ENCODE measurements at places on chromosomes 16 and 17.

DNA sequence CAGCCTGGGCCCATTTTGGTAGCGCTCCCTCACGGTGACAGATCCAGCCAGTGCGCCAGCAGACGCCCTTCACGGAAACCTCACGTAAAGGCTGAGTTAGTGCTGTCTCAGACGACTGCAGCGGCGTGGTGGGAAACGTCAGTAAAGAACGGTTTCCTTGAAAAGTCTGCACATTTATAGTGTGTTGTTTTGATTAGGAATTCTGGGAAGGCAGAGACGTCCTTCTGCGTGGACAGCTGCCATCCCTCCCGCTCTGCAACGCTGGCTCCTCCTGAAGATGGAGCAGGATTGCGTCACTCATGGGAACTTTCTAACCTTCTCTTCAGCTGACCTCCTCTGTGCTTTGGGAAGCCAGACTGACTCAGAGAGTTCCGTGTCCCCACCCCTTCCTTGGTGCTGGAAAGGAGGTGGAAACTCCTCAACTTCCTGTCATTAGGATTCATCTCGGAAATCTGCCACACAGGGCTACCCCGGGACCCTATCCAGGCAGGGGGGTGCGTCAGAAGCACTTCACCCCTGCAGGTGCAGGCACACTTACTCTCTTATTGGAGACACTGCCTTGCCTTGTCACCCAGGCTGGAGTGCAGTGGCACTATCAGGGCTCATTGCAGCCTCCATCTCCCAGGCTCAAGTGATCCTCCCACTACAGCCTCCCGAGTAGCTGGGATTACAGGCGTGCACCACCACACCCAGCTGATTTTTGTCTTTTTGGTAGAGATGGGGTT, 24.3 kb upstream of the CRISPLD2 start:
- no peak for DNase-seq

DNA sequence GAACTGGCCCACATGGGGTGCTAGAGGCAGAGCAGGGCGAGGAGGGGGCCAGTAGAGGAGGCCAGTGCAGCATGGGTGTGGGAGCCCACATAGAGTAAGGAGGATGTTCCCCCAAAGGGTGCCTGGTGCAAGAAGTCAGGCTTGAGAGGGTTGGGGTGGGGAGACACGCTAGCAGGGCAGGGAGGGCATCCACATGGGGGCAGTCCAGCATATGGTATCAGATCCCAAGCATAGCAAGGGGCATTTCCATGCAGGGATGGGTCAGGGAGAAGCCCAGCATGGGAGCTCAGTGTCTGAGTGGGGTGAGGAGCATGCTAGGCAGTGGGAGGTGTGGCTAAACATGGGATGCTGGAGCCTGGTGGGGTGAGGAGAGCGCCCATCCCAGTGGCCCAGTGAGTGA, 213.7 kb downstream of the COPRS start:
- DNase-seq: no peak

DNA sequence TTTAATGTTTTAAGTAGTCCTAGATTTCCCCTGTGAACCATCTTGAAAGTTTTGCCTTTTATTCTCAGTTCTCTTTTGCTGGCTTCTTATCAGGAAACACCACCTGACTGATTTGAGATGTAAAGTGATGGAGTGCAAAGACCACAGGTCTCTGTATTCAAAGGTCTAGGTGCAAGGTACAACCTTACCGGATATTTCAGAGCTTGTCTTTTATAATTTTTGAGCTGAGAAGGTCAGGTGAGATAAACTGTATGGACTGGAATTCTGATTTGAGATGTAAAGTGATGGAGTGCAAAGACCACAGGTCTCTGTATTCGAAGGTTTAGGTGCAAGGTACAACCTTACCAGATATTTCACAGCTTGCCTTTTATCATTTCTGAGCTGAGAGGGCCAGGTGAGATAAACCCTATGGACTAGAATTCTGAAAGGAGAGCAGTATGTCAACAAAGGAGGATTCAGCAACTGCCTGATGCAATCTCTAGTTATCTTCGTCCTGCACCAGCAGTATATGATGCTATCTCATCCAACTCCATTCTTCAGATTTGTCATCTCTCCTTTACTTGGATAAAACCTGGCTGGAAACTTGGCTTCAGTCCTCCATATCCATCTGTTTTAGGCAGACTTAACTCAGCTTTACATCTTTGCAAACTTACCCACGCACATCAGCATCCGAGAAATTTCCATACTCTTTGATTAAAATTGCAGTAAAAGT, 64.3 kb downstream of the CENPV start:
- DNase-seq: no peak

GRCh38 chr17:49508061-49508865, 13.2 kb downstream of the NGFR start:
- DNase-seq: no peak

DNA sequence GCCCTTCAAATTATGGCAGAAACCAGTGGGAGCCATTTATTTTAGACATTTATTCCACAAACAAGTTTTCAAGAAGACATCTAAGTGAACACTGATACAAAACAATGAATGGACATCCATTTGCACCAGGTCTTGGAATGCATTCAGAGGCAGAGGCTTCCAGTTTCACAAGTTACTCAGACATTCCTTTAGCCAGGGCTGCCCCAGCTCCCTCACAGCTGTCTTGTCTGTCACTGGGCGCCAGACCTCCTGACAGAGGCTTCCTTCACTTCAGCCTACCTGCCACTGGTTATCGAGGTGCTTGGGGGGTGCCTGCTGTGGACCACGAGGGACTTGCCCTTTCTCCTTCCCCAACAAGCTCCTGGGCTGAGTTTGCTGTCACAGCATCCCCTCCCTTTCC, 19.2 kb downstream of the AQP8 start:
- DNase-seq: no peak

DNA sequence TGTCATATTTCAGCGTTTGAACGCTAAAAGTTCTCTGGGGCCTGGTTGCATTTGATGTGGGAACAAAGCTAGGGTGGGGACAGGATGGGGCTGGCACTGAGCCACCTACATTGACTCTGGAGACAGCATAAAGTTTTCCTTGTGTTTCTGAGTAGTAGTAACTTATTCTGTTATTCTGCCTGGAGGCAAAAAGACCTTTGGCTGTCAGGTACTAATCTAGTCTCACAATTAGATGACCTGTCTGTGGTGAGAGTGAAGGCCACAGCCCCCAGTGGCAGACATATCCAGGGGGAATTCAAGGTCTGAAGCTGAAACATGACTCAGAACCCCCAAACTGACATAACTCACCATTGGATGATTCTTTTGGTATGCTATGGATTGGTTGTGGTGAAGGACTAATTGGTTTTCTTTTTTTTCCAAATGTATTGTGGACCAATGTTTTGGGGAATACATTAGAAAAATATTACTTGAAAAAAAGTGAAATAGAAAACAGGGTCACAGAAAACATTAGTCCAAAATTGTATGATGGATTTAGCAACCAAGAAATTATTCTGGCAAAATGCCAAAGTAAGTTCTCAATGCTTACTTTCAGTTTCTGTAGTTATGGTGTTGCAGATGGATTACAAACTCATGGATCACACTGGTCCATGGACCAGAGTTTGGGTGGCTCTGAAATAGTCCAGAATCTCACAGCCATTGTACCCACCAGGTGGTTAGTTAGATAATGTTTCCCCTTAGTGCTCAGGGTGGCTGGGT, 10.5 kb upstream of the SALL1 start:
- DNase-seq: no peak

DNA sequence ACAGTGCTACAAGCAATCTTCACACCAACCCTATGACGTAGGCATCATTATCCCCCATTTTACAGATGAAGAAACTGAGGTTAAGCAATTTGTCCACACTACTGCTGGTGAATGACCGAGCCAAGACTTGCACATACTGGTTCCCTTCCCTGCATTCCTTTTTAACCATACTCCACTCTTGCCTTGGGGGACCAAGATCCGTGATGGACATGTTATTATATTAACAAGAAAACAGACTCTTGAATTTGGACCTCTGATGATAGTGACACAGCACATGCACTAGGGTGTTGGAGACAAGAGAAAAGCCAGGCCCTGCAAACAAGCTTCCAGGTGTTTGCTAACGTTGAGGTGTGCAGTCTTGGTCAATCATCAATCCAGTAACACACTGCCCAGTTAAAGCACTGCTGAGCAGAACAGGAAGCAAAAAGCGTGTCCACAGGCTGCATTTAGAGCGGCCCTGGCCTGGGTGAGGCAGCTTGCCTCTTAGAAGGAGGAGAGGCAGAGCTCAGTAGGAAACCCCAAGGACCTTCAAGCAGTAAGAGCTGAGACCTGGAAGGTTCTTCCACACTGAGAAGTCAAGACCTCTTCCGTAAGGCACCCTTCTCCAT, 36.7 kb downstream of the HNF1B start:
- DNase-seq: no peak

- no peak for DNase-seq
These were observed 29.0 kb downstream of the ZC3H18 start for GRCh38 chr16:88599092-88599733.

- DNase-seq: no peak
These were observed 215.7 kb upstream of the CIBAR2 start for GRCh38 chr16:85327731-85328675.

DNA sequence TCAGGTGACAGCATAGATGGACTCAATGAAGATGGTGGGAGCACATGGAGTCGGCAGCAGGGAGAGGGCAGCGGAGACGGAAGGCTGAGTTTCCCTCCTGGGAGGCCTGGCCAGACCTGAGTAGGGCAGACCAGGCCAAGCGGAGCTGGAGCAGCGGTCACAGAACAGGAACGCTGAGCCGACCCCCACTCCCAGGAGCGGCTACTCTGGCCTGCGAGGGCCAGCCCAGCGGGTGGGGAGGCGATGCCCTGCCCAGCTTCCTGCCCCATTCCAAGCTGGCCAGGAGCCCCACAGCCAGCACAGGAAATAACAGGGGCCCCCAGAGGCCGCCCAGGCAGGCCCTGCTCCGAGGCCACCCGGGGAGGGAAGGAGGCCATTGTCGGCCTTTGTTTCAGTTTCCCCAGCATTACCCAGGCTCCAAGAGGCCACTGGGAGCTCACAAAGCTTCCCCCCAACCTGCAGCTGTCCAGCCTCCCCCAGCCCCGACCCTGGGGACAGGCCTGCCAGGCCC, 79.8 kb downstream of the ZNF423 start:
- no peak for DNase-seq

GRCh38 chr17:8475781-8476180, 40.1 kb downstream of the NDEL1 start:
- DNase-seq: no peak

GRCh38 chr16:23015580-23015979, 133.7 kb downstream of the USP31 start:
- DNase-seq: no peak

- DNase-seq: no peak
These were observed 2.7 kb downstream of the C1QTNF1 start for GRCh38 chr17:79026376-79027273.

DNA sequence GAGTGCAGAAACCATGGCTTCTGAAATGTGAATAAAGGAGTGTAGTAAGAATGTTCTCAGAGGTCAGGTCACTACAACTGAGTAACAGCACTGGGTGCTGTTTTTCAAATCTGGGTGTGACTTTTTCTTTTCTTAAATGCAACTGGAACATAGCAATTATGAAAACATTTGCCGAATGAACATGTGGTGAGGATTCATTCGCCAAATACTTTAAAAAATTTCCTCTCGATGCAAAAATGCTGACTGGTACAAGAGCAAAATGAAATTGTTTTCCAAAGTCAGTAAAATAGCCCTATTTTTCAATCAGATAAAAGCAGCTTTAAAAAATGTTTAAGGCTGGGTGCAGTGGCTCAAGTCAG, 18.6 kb downstream of the ZDHHC7 start:
- no peak for DNase-seq

GRCh38 chr16:30698816-30699614, at the start of gene SRCAP:
Gene SRCAP (plus strand): TSS chr16:30699171. CDS start chr16:30700825, 1,654 bp downstream.
- DNase-seq: peak; percentile 73

DNA sequence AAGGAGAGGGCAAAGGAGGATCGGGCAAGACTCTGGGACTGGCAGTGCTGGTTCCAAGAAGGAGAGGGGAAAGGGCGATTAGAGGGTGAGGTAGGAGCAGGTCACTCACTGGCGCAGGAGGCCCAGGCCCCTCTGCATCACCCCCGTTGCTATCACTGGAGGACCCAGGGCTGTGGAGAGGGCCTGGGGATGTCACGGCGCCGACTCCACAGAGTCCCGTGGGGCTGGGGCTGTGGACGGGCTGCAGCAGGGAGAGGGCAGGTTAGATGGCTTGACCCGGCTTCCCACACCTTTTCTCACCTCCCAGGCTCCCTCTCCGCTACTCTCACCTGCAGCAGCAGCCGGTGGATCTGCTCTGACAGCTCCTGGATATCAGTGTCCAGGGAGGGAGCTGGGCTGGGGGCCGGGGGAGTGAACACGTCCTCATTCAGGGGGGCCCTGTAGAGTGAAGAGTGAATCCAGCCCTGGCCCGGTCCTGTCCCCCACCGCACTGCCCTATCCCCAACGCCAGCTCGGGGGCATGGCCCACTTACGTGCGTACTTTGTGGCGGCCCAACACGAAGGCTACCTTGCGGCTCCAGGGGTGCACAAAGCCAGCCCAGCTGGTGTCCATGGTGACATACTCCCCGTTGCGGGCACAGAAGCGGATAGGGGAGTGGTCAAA, 4.9 kb downstream of the PER1 start:
- DNase-seq: no peak

GRCh38 chr16:66137853-66138252, 228.6 kb upstream of the CDH5 start:
- DNase-seq: no peak

DNA sequence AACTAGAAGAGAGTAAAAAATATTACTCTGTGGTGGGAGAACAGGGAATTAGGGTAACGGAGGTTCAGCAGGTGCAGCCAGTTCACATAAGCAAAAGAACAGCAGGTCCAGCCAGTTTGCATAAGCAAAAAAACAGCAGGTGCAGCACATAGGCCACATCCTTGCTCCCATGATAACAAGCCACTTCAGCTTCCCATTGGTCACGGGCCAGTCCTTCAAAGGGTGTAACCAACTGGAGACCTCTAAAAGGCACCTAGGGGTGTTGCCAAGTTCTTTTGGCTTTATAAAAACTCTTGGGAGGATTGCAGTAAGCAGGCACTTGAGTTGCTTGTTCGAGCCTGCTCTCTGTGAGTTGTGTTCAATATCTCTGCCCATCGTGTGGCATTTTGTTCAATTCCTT, 488.1 kb downstream of the XYLT1 start:
- no peak for DNase-seq

- DNase-seq: no peak
These were observed 352.2 kb upstream of the TNRC6C start for GRCh38 chr17:77606146-77606864.

- no peak for DNase-seq
These were observed 11.7 kb downstream of the CAVIN1 start for GRCh38 chr17:42411361-42411760.

GRCh38 chr16:86297866-86298757, 212.2 kb upstream of the FOXF1 start:
- no peak for DNase-seq

All from activated T-helper 1 cell treated with Interleukin-2 at 50 U/mL for 16 hours (primary cell).